HTR-8/SVneo (cell line): ENCODE measurements at places on chromosomes 7 and 10.

- no peak for DNase-seq
Observed at GRCh38 chr10:13872411-13872810, 285.6 kb downstream of the PRPF18 start.

- DNase-seq, result no peak
Observed at GRCh38 chr7:145909991-145910513, 206.5 kb upstream of the CNTNAP2 start.

DNA sequence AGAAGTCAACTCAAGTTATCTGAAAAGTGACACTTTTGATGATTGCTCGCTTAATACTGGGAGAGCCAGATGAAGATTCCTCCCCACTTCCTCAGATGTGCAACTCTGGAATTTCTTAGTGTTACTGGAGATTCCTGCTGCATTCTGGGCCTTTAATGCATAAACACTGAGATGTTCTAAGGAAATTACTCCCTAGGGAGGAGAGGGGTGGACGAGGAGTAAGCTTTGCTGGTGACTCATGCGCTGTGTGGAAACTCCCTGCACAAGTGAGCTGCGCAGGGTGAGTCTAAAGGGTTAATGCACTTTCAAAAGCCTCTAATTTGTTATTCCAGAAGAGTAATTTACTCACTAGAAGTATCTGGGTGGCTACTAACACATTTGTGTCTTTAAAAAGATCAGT lies 46.3 kb downstream of the EGFR start:
- DNase-seq, result peak; percentile 75

DNA sequence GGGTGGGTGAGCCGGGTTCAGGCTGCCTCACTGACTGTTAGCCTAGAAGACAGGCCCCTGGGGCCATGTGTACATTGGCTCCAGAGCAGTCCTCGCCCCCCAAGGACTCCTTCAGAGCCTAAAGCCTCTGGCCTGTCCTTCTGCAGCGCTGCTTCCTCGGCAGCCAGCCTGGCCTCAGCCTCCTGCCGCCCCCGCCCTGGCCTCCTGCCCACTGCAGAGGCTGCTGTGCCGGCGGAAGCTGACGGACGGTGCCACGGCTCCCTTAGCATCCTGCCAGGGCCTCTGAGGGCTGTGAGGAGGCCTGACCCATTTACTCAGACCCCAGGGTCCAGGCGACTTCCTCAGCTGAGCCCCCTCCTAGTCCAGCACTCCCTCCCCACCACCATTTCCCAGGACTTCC lies 4.9 kb downstream of the SRRM3 start:
- no peak for DNase-seq

GRCh38 chr10:93091960-93092359 lies 18.3 kb downstream of the CYP26A1 start:
- no peak for DNase-seq

DNA sequence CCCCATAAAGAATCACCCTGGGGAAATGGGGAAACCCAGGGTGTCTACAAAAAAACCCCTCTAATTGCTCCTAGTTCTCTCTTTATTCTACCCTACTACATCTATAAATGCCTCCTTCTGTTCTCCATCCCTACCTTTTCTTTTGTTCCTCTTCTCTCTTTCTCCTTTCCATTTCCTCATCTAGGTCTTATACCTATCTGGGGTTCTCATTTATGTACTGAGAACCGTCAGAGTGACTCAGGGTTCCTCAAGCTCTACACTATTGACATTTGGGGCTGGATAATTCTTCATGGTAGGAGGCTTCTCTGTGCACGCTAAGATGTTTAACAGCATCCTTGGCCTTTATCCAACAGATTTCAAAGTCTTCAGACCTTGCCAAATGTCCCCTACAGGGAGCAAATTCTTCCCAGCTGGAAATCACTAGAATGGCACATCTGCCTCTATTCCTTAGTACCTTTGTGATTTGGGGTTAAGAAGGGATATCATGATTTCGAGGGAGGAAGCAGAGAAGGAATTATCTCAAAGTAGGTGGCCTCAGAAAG lies 137.4 kb upstream of the PTN start:
- DNase-seq, result no peak

DNA sequence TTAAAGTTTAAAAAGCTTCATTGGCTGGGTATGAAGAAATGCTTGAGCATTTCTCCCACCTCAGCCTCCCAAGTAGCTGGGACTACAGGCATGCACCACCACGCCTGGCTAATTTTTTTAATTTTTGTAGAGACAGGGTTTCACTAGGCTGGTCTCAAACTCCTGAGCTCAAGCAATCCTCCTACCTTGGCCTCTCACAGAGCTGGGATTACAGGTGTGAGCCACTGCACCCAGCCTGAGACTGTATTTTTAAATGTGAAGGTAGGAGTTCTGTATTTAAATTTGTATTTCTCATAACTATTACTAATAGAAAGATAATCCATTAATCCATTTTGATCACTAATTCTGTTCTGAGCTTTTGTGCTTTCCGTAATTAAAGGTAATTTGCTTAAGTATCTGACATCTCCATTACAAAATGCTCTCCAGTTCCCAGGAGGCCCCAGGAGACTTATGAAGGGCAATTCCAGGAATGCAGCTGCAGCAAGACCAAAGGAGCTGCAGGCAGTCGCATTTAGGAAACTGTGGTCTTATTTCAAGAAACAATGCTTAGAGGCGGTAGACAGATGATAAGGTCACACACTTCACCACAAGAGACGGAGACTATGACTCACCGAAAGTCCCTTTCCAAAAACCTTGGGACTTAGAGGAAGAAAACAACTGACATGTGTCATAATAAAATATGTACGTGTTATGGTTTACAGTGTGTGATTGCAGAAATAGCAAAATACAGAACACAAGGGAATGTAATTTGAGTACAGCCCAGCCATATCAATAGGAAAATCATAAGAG lies 23.3 kb downstream of the YAE1 start:
- DNase-seq, result peak; percentile 65

- DNase-seq, result no peak
Observed at GRCh38 chr10:74988054-74988775, 123.2 kb upstream of the SAMD8 start.

GRCh38 chr7:138363721-138364120 lies 96.3 kb upstream of the TRIM24 start:
- no peak for DNase-seq

DNA sequence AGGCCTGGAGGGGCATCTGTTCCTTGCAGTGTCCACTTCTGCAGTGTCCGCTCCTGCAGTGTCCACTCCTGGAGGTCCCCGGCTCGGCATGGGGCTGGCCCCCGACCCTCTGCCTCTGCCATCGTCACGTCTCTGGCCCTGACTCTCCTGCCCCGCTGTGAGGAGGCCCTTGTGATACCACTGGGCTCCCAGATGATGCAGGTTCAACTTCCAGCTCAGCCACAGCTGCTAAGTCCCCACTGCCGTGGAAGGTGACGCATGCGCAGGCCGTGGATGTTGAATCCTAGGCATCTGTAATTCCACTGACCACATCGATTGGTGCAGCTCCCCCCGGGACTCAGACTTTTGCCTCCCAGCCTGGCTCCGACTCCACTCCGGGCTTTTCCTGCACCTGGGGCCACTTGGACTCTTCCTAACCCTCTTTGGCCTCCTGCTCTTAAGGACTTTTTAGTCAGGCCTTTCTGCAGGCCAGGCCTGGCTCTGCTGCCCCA lies 95.1 kb downstream of the GLRX3 start:
- DNase-seq, result no peak

GRCh38 chr7:11957956-11958355 lies 126.0 kb upstream of the THSD7A start:
- DNase-seq, result no peak

GRCh38 chr10:24623383-24623782 lies 100.3 kb downstream of the ARHGAP21 start:
- DNase-seq, result no peak

GRCh38 chr7:140732416-140732815 lies 35.9 kb downstream of the NDUFB2 start:
- no peak for DNase-seq

GRCh38 chr10:96831867-96832720 lies at the start of gene LCOR:
Gene LCOR, plus strand, starts transcription at chr10:96832298. Its CDS starts 116,760 bp downstream, at chr10:96949058.
- DNase-seq, result peak; percentile 90

DNA sequence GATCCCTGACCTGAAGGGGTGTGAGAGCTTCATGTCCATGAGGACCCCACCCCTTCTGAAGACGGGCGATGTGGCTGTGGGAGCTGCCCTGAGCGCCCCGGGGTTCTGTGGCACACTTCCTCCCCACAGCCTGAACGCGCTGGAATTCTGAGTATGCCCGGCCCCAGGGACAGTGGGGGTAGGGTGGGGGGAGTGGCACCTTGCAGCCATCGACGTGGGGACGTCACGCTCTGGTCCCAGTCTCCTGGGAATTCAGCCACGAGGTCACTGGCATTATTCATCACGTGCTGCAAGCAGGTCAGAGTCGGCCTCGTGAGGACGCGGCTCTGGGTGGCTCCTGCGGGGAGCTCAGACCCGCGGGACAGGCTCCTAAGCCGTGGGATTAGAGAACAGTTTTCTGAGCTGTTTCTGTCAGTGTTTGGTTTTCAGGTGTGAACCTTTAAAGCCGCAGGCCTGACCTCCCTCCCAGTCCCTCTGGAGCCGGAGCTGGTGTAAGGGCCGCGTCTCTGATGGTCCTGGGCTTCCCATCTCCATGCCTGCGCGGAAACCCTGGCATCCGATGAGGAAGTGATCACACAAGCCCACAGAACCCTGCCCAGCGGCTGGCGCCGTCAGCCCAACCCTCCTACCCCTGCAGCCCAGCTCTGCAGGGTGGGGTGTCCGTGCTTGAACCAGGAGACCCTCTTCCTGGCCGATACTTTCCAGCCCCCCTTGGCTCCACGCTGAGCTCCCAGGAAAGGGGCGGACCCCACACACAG lies 16.1 kb downstream of the GPR146 start:
- no peak for DNase-seq

DNA sequence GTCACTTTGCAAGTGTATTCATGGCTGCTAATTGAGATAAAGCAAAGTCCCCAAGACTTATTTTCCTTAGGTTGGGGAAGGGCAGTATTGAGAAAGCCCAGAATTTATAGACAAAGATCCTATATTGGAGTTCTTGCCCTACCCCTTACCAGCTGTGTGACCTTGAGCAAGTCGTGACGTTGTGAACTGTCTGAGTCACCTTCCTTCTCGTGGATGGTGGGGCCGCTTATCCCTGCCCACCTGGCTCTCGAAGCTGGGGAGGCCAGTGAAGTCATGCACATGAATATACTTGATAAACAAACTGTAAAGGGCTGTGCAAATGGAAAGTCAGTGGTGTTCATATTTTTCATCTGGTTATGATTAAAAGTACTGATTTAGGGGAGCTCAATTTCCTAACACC lies 127.4 kb downstream of the TACC2 start:
- DNase-seq, result no peak

GRCh38 chr7:45869426-45869825 lies 3.5 kb downstream of the CCDC201 start:
- no peak for DNase-seq

DNA sequence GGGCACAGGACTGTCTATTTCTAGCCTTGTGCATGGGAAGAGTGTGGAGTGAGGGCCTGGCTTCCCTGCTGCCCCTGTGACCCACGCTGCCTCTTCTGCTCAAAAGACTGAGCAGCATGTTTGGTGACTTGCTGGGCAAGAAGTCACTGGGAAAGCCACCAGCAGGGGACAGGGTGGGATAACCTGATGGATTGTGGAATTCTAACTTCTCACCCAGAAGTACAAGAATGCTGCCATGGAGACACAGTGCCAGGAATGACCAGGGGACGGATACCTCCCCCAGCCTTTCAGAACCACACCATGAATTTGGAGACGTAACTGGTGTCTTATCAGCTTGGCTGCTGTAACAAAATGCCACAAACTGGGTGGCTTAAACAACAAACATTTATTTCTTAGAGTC lies 28.4 kb downstream of the GALNTL5 start:
- DNase-seq, result no peak

- peak; percentile 94 for DNase-seq
Observed at GRCh38 chr7:7099584-7100014, 82.7 kb upstream of the C1GALT1 start.

GRCh38 chr10:2509081-2509531 lies 558.2 kb upstream of the PFKP start:
- DNase-seq, result peak; percentile 54

GRCh38 chr10:6363511-6363910 lies 160.8 kb downstream of the PFKFB3 start:
- DNase-seq, result no peak

DNA sequence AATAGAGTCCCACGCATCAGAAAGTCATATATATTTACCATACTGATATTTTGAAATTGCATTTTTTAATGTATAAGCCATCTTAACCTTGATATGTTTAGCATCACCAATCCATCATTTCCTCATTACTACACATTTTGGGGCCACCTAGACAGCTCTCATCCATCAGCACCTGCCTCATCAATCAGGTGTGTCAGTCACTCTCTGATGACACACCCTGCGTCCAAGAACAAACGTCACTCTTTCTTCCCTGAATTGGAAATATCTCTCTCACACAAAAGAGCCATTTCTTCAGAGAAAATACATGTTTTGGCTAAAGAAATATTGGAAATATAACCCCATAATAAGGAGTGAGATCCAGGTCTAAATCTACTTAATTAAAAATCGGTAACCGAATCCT lies 38.9 kb upstream of the RSU1 start:
- no peak for DNase-seq

DNA sequence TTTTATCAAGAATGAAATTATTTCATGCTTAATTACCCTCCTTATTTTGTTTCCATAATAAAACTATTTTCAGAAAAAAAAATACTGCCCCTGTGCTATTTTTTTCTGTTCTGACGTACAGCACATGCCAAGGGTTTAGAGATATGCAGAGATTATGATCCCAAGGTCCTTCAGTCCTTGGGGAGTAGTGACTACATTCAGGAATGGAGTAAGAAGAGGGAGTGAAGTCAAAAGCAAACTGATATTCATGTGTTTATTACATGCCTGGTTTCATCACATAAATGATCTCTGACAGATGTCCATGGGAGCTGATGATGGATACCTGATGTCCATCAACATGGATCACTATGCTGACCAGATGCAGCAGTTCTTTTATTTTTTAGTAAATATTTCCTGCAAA lies 17.2 kb downstream of the AKAP9 start:
- DNase-seq, result no peak

GRCh38 chr7:44740055-44740454 lies 8.6 kb upstream of the ZMIZ2 start:
- DNase-seq, result no peak

GRCh38 chr7:51162724-51163329 lies 153.8 kb downstream of the COBL start:
- peak; percentile 28 for DNase-seq

DNA sequence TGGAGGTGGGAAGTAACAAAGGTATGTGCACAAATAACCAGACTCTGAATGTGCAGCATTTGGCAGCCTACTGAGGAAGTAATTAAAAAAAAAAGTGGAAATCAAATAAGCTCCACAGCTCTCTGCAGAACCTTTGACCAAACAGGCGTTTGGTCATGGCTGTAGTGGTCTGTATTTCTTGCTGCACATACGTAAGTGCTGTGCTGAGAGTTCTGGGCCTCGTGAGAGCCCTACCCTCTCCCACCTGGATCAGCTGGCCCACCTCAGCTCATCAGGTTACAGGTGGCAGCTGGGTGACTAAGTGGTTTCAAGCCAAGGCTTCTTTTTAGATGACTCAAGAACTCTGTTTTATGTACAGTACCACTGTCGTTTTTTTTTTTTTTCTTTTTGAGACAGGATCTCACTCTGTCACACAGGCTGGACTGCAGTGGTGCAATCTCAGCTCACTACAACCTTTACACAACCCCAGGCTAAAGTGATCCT lies 178.2 kb upstream of the KLF6 start:
- DNase-seq, result no peak

GRCh38 chr7:39154815-39155214 lies 177.1 kb downstream of the POU6F2 start:
- no peak for DNase-seq
